NCI-H2029 treated with DMSO at 0.1 percent for 48 hours (cell line): ENCODE measurements at places on chromosomes 13 and 19.

GRCh38 chr19:50639121-50640112, at the start of gene SYT3:
Gene SYT3, minus strand, starts transcription at chr19:50639881. Its CDS starts 2,470 bp downstream, at chr19:50637411.
- DNase-seq, result no peak

- DNase-seq, result no peak
Measured at GRCh38 chr13:95708391-95708774, 31.4 kb downstream of the DNAJC3 start.

DNA sequence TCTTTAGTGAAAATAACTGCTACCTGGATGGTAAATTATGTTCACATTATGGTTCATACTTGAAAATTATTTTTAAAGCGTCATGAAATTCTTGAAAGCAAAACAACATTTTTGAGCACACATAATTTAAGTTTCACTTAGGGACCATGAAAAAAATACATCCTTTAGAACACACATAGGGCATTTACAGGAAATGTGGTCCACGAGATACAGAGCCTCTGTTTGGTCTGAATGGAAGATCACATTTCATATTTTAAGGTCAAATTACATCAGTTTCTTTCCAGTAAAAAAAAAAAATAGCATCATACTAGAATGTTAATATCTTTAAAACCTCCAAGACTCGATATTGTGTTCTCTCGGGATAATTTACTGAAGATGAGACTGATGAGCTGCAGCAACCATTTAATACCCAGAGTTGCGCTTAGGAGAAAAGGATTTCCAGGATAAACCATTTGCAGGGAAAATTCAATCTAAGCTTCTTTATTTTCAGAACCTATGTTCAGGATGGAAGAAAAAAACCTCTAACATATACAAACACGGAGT, 720.7 kb downstream of the DIAPH3 start:
- DNase-seq, result no peak

DNA sequence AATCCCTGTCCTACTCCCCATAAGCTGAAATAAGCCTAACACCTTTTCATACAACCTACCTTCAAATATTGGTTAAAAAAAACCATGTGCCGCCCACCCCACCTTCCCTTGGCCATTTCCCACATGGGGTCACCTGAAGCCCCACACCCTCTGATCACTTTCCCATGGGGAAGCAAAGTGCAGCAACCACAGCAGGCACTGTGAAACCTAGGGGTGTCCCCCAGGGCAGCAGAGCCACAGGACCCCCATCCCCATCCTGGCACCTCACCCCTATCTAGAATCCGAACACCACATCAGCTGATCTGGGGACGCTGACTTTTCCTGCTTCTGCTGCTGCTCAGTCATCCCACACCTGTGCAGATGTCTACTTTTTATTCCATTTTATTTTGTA, 19.9 kb downstream of the CEACAM21 start:
- DNase-seq, result no peak

- no peak for DNase-seq
Measured at GRCh38 chr13:40379794-40380578, 286.5 kb downstream of the FOXO1 start.

DNA sequence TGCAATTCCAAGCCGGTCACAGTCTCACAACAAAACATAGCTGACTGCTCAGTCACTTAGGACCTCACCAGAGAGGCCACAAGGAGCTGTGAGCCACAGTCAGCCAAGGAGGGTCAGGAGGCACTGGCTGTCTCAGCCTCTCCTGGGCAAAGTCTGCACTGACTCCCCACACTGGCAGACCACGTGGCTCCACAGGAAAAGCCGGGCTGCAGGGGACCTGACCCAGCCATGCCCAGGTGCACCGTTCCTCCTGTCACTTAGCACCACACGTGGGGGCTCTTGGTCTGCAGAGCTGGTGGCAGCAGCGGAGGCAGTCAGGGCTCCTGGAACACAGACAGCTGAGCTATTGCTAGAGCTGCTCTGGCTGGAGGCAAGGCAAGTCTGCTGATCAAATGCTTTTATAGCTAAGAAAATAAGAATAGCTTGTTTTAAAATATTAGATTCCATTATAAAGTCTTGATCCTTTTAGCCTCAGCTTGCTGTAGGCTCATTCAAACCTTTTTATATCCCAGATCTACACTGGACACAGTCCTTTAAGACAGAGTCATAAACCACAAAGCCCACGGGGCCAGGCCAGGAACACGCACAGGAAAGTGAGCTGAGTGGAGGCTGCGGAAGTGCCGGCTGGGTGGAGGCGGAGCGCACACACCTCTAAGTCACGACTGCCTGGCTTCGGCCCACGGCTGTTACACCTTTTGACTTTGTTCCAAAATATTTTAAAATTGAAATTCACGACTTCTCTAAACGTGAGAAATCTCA, 744.1 kb downstream of the UQCRFS1 start:
- DNase-seq, result no peak
